ENCODE measurements at places on chromosomes 6 and 20.
A peak's percentile ranks its signal among the peaks of the same experiment; 100 is the strongest.

DNA sequence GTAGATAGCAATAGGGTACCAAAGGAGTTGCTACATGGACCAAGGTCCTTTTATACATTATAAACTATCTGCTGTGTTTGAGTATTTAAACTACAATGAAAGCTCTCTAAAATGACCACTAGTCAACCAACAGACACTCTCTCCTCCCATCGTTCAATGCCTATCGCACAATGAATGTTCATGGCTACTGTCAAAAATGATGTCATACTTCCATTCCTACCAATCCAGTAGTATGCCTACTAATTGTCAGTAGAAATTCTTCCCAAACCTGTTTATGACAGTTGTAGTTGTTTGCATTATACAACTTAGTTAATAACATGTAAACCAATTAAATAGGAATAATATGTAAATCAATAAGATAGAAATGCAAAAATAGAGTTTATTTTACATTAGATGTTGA lies 39.0 kb upstream of the VSX1 start:
- no peak for DNase-seq

GRCh38 chr6:18135171-18135570 lies 12.7 kb upstream of the NHLRC1 start:
- DNase-seq, result no peak

DNA sequence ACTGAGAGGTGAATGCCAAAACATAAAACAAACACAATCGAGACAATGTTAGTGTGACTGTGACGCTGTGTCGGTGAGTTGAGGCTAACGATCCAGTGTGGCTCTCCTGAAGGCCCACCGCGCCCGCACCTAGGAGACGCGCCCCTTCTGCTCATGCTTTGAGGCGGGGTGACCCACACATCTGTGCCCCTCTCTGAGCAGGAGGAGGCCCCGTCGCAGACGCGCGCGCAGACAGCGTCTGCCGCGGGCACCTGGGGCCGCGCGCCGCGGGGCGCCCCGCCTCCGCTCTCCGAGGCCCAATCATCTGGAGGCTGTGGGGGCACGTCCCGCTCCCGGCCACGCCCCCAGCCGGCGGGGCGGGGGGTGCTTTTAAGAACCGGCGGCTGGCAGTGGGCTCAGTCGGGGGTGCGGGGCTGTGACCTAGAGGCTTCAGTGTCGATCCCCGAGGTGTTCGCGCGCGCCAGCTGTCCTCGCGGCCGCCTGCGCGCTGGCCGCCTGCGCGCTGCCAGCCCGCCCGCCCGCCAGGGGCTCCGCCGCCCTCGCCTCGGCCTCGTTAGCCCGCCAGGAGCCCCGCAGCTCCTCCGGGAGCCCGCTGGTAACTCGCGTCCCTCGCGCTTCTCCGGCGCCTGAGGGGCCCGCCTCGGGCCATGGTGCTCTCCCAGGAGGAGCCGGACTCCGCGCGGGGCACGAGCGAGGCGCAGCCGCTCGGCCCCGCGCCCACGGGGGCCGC lies at the start of gene SLC16A10:
SLC16A10 (plus strand) TSS at position 398 of the 730 bp plus-strand sequence; CDS start at position 648, 250 bp downstream.
- DNase-seq, result no peak

DNA sequence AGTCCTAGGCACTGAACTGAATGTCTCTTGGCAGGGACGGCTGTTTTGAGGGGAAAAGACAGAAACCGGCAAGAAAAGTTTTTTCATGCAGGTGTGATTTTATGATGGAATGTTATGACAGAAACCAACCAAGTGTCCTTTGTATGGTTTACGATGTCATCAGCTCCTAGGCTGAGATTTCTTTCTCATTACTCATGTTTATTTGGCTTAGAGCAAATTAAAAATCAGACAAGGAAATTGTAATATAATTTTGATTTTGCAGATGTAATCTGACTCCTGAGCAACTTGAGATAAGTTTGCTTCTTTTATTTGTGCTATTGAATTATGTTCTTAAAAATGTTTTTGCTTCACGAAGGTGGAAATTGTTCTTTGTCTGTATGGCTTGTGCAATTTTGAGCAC lies 58.8 kb upstream of the MAP3K7 start:
- no peak for DNase-seq

- no peak for DNase-seq
These were observed 38.5 kb downstream of the TSPYL4 start for GRCh38 chr6:116215414-116215813.

DNA sequence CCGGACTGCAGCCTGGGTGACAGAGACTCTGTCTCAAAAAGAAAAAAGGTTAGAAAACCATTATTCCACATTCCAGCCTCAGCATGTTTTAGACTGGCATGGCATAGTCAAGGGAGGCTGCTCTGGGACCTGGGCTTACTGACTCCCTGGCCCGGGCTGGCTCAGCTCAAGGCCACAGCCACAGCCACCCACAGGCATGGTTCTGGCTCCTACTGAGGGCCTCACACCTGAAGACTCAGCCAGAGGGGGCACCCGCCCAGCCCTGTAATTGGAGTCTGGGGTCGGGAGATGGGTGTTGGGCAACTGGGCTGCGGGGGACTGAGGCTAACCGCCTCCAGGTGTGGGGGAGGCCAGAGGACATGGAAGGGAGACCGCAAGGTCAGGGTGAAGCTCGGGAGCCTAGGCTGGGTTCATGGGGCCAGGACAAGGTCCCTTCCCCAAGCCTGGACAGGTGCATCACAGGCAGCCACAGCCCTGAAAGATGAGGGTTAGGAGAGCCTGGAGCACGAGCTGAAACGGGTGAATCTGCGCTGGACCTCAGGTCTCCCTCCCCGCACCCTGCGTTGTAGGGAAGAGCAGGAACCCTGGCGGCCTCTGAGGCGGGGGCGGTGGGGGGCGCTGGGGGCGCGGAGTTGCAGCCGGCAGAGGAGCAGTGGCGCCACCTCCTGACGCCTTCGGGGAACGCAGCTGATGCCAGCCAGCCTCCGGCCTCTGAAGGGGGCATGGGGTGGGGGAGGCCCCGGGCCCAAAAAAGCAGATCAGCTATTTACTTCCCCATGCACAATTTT lies 67.7 kb upstream of the SRSF6 start:
- DNase-seq, result no peak

DNA sequence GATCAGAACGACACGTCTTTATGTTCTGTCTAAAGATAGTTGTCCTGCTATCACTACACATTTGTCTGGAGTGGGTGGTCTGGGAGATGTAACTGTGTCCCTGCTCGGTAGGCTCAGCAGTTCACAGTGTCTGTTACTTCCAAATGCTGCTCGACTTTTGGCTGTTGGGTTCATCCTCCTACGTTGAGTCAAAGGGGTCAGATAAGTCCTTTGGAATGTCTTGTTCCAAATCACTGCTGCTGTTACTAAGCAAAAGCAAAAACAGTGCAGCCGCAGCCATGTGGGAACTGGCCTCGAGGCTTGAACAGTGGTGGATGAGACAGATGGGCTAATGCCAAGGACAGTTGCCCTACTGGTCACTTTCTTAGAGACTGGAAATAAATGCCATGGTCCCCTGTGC lies 272.2 kb upstream of the MAP3K7 start:
- no peak for DNase-seq

DNA sequence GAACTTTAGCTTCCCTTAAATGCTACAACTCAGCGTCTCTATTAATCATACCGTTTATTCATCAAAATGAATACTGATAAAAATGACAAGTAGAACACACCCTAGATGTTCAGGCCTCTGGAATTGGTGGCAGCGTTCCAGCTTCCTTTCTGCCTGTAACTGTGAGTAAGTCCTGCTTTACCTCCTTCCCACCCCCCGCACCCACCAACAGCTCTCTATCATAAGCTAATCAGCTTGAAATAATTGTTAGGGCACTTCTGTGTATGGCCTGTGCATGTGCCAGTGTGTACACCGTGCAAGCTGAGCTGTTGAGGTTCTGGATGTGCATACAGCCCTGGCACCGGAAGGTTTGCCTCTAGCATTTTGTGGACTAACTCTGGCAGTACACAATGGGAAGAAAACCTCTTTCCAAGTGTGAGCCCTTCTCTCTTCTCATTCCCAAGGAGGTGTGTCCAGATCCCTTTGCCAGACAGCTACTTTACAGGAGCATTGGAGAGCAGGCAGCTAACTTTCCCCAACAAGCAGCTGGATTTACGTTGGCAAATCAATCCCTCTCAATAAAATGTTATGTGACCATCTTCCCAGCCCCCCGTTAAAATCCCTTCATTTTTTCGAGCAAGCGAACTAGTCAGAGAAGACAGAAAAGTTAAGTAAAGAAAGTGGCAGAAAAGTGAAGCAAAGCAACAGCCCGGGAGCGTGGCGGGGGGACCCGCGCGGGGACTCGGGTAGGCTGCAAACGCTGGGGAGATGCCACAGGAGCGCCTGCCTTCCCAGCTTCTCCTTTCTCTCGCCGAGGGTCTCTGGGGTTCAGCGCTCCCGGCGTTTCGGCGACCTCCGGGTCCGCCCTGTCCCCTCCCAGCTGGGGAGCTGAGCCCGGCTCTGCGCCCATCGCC lies 803 bp upstream of the ADGRG6 start:
- DNase-seq, result peak; percentile 6

DNA sequence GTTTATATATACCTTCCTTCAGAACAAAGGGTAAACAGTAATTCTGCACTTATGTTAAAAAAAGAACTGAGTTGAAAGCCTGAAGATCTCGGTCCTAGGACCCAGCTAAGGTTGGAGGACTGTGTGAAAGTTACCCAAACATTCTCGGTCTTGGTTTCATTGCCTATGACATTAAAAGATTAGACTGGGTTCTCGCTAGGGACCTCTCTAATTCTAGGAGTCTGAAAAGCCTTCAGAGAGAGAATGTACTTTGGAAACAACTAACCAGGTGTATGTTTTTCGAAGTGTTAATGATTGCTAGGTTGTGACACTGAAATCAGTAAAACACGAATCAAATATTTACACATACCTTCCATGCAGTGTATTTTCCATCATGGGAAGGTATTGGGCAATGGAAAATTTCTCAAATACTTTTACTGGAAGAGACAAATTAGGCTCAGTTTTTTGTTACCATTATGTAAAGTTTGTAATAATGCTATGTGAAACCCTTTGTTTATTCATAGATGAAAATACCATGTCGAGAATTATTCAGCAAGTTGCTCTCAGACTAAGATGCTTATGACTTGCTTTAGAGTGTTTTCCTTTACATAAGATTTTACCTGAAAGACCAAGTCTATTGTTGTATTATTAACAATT lies 113.7 kb upstream of the LOC128125822 start:
- peak; percentile 4 for DNase-seq

DNA sequence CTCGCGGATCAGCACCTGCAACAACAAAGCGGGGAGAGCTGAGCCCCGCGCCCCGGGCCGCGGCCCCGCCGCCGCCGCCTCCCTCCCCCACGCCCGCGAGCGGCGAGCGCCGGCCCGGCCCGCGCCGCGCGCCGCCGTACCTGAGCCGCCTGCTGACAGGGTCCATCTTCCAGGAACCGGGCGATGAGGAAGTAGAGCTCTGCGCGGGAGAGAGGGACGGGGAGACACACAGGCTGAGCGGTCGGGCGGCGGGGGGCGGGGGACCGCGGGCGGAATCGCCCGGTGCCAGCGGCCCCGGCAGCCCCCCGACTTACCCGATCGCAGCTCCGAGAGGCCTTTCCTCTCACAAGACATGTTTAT lies 359 bp downstream of the PHIP start:
- DNase-seq, result no peak

GRCh38 chr6:18457065-18457737 lies 70.1 kb downstream of the RNF144B start:
- no peak for DNase-seq

- DNase-seq, result no peak
These were observed 225.3 kb downstream of the KHDC1L start for GRCh38 chr6:72999995-73000394.

- no peak for DNase-seq
These were observed 21.1 kb upstream of the CCM2L start for GRCh38 chr20:31989030-31989645.

DNA sequence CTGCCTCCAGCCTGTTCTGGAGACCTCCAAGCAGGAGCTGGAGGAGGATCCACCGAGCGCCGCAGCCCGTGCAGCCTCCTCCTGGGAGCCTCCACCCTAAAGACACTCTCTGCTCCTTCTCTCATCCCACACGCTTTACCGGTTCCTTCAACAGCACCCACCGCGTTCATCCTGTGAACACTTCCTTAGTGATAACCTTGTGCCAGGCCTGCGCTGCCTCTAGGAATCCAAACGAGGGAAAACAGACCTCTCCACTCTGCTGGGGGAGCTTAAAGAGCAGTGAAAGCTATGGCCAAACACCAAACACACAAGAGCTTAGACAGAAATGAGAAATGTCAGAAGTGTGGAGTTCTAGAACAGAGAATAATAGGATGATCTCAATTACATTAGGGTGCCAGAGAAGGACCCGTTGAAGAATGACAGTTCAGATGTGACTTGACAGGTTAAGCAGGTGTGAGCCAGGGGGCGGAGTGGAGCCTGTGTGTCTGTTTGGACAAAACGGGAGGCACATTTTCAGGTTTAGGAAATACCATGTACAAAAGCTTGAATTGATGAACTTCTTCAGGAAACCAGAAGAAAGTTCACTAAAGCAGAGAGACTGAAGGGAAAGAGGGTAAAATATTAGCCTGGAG lies 28.5 kb upstream of the HLA-DRB5 start:
- no peak for DNase-seq

- DNase-seq, result peak; percentile 83
These were observed 9.3 kb upstream of the NNAT start for GRCh38 chr20:37511610-37512275.

GRCh38 chr20:20731945-20732296 lies 19.5 kb upstream of the RALGAPA2 start:
- DNase-seq, result no peak

GRCh38 chr6:53831081-53831869 lies 36.5 kb downstream of the LRRC1 start:
- DNase-seq, result no peak
